ENCODE measurements at places on chromosomes 12 and 14.

DNA sequence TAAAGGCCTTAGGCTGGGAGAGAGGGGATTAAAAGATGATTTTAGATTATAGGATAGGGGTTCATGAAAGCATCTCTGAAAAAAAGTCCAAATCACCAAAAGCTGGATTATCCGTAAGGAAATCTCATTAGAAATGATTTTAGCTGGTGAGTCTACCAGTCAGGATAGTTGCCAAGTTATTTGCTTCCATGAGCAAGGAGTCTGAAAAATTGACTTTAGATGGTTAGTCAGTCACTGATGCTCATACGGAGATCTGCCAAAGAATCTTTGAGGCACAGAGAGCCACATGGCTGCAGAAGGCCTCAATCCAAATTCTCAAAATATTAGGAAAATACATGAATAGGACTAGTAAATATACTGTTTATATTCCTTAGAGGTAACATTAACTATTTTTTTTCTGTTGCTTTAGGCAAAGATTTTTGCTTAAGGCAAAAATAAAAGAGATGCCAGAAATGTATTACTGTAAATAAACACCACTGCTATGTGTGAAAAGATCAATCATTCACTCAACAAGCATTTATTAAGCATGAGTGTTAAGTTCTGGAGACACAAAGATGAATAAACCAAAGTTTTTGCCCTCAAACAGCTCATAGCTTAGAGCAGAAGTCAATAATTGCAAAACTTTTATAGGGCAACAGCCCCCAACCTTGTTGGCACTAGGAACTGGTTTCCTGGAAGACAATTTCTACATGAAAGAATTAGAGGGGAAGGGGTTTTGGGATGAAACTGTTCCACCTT is 105.2 kb downstream of the BBS10 start:
- DNase-seq, result no peak

DNA sequence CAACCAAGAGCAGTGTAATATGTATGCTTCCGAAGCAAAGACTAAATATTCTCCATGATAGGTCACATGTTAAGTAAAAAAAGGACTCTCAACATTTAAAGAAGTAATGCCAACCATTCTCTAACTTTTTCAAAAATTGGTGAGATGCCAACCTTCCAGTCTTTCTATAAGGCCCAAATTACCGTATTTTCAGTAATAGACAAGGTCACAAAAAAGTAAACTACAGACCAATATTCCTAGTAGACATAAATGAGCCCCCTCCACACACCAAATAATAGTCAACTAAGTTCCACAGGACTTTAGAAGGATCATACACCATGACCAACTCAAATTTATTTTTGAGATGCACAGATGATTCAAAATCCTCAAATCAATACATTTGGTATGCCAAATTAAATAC is 867.4 kb downstream of the TMEM121 start:
- no peak for DNase-seq

- DNase-seq, result no peak
Observed at GRCh38 chr14:67680121-67680602, 5.7 kb upstream of the VTI1B start.

DNA sequence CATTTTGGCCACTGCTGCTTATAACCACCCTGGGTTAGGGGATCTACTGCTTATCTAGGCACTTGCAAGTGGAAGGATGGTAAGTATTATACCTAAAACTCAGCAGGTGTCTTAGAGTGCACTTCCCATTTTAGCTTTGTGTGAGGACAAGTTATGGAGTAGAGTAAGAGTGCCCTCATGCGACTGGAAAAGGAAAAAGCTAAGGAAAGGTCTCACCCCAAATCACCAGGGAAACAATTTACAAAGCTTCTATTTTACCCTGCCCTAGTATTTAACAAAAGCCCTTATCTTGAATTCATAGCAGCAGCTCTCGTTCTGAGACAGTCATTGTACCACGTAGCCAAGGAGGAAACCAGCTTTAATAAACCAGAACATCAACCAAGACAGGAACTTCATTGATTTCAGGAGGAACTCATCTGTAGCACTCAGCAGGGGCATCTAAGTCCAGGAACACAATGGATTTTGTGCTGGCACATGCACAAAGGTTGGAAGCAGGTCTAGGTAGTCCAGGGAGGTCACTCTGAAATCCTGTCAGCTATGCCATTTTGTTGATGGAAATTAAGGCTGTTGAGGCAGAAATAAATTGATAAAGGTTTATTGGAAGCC is 2.9 kb downstream of the RDH12 start:
- no peak for DNase-seq

DNA sequence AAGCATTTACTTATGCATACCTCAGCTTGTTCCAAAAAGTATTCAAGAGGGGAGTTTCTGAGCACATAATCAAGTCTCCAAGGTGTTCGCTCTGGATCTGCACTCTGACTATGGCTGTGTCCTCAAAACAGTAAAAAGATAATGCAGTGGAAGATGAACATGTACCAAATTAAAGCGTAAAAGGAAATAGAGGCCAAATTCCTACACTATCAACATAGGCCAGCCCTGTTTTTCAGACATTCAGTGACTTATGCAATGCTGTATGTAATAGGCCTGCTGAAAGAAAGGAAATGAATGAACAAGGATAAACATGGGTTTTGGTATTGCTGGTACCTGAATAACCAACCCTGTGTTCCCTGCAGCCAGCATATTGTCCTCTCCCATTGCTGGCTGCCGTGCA is 115.7 kb downstream of the SAMD4A start:
- DNase-seq, result no peak

DNA sequence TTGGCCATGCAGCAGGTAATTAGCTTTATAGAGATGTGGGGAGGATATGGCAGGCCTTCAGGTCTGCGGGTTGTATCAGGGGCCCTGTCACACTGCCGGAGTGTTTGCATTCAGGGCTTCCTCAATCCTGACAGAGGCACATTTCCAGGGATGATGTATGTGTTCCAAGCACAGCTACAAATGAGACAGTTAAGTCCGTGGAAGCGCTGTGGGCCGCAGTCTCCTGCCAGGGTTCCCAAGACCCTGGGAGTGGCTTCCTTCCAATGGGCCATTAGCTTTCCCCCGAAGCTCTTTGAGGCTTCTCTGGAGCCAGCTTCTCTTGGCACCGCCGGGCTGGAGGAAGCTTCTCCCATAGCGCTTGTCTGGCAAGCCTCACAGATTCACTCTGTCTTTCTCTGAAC is 1524.7 kb upstream of the TMEM132C start:
- DNase-seq, result no peak

GRCh38 chr14:65482757-65483438 is 70.4 kb downstream of the FUT8 start:
- no peak for DNase-seq
